Brain (organoid and tissue), 16 donors: ENCODE measurements at places on chromosomes 6 and 20. TPM values are rescaled to one million over a fixed set of nuclear protein-coding genes. Genes with fewer than 3 reads are reported as not detected.

TREM2 gene
- 13.7 TPM for polyA plus RNA-seq

BPIFB2 gene
- not detected for polyA plus RNA-seq

UNC5CL gene
- polyA plus RNA-seq: 0.93 TPM

BMP5 gene
- polyA plus RNA-seq: not detected

COX4I2 gene
- 6.3 TPM for polyA plus RNA-seq

ACSS1 gene
- polyA plus RNA-seq: 12.2 TPM

GMPR gene
- polyA plus RNA-seq: 28.9 TPM

SASH1 gene
- 11.3 TPM for polyA plus RNA-seq

LAMA5 gene
- 17.5 TPM for polyA plus RNA-seq

CBLN4 gene
- 2.1 TPM for polyA plus RNA-seq

DACT2 gene
- polyA plus RNA-seq: 4.6 TPM

BAK1 gene
- polyA plus RNA-seq: 28.6 TPM

RBBP8NL gene
- polyA plus RNA-seq: 0.92 TPM

PRSS35 gene
- 0.71 TPM for polyA plus RNA-seq

PSMB9 gene
- polyA plus RNA-seq: 16.7 TPM
